Trophoblast cell (in vitro differentiated cells and primary cell): ENCODE measurements at places on chromosomes 16 and 17.

DNA sequence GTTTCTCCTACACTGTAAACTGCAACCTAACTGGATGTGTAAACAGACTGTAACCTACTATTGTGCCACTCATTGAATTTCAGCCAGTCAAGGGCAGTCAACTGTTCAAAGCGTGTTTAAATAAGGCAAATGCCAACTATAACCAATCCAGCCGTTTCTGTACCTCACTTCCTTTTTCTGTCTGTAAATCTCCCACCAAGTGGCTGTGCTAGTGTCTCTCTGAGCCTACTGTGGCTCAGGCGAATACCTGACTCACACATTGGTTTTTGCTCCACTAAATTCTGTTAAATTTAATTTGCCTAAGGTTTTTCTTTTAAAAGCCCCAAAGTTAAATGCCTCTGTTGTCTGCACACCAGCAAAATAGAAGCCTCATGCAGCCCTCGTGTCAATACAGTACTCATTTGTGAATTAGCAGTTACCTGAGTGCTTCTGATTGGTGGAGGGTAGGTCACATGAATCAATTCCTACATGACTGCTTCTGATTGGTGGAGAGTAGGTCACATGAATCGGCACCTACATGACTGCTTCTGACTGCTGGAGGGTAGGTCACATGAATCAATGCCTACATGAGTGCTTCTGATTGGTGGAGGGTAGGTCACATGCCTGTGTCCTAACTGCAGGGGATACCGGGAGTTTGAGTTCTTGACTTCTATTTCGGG lies 31.1 kb upstream of the CCR7 start:
- DNase-seq: peak; percentile 73

GRCh38 chr17:61878984-61879612 lies 15.8 kb upstream of the BRIP1 start:
- DNase-seq: peak; percentile 58

GRCh38 chr16:83530293-83530692 lies 277.5 kb upstream of the HSBP1 start:
- no peak for DNase-seq

DNA sequence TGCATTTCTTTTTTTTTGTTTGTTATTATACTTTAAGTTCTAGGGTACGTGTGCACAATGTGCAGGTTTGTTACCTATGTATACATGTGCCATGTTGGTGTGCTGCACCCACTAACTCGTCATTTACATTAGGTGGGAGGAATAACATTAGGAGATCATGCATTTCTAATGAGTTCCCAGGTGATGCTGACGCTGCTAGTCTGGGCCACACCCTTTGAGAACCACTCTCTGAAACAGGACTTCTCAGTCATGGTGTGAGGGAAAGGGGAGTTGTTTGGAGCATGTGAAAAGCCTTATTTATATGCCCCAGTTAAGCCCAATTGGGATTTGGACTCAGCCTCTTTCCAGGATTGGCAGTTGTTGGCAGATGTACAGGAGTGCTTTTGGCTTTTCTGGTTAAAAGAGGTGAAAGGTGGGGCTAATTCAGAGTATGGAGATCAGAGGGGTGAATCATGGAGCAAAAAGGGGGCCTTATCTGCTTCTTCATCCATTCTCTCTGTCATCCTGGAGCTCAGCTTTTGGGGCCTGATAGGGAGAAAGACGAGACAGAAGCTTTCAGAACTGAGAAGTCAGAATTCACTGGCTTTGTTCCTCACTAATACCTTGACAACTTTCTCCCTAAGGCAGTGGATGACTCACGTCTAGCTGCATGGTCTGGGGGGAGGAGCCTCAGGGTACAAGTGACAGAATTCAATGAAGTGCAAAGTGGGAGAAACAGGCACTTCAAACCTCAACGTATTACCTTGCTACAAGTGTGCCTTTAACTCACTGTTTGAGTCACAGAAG lies 180.0 kb upstream of the CACNG3 start:
- DNase-seq: peak; percentile 75

DNA sequence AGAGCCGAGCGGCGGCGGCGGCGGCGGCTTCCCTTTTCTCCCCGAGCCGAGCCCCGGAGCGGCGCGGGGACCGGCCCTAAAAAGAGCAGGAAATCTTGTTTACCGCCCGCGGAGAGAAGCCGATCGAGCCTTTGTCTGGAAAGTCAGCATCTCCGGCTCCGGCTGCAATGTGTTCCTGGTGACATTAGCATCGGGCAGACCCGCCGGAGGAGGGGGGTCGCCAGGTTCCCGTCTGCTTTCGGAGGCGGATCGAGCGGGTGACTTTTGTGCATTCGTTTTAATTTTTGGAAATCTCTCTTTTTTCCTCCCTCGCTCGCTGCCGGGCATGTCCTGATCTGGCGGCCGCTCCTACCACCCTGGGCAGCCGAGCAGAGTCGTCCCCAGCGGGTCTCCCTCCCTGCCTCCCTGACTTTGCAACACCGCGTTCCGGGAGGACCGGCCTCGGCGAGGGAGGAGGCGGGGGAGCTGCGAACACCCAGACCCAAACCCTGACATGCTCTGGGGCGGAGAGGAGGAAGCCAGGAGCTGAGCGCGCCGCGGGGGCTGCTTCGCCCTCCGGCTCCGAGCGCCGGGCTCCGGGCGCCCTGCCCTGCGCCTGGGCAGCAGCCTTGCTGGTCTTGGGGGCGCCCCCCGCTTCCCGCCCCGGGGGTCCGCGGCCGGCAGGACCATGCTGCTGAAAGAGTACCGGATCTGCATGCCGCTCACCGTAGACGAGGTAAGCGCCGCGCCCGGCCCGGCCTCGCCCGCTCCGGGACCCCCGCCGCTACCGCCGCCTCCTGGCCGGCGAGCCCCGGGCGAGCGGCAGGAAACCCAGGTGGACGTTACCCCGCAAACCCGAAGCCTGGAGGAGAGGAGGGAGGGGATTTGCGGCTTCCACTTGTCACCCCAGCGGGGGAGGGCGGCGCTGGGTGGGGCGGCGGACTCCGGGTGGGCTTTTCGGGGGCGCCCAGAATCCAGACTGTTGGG lies 690 bp downstream of the PITPNC1 start:
- peak; percentile 70 for DNase-seq

- no peak for DNase-seq
Measured at GRCh38 chr17:29242790-29243189, 3.9 kb upstream of the CRYBA1 start.

- DNase-seq: no peak
Measured at GRCh38 chr16:78094998-78095397, 4.5 kb upstream of the WWOX start.

GRCh38 chr17:57285701-57286100 lies 29.4 kb downstream of the MSI2 start:
- no peak for DNase-seq

GRCh38 chr17:6327007-6327406 lies 107.9 kb downstream of the AIPL1 start:
- no peak for DNase-seq

GRCh38 chr17:50585346-50585745 lies 24.8 kb downstream of the CACNA1G start:
- no peak for DNase-seq

DNA sequence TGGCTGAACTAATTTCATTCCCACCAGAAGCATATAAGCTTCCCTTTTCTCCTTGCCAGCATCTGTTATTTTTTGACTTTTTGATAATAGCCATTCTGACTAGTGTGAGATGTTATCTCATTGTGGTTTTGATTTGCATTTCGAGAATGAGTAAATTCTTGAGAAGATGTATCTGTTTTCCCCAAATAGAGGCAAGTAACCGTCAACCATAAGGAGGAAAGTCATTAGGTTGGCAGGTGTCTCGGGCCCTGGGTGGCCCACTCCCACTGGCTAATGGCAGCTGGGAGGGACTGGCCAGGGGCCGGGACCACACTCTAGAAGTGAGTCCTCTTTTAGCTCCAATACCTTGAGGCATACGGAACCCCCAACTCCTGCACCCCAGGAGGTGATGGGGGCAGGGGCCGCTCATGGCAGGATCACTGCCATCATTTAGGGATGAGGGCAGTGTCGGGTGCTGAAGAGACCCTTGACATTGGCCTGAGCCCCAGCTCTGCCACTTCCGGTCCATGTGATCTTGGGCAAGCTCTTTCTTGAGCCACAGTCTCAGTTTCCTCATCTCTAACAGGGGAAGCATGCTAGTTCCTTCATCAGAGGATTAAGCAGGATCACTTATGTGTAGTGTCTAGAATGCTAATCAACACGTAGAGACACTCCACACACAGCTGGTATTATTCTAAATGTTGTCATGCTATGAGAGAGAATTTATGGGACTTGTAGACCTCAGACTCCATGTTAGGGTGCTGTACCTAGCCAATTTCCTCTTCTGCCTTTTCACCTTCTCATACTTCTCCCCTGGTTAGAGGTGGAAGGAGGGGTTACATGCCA lies 44.3 kb downstream of the RGS9 start:
- DNase-seq: no peak

GRCh38 chr16:68798398-68798797 lies 44.9 kb upstream of the TANGO6 start:
- DNase-seq: no peak

DNA sequence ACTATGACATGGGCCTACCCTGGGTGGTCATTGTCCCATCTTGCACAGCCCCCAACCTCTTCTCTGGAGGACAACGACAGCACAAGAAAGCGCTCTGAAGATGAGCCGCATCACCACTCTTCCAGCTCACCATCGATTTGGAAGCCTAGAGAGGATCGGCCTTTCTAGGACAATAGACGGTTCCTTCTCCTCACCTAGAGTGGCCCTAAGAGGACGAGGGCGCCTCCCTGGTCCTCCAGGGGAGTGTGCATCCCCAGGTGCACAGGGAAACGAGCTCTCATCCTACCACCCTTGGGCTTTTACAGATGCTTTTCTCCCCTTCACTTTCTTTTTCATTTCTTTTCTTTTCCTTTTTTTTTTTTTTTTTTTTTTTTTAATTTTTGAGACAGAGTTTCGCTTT lies 20.3 kb upstream of the SLC52A1 start:
- DNase-seq: no peak

- peak; percentile 88 for DNase-seq
Measured at GRCh38 chr17:45147581-45148182, 593 bp upstream of the HEXIM1 start.

DNA sequence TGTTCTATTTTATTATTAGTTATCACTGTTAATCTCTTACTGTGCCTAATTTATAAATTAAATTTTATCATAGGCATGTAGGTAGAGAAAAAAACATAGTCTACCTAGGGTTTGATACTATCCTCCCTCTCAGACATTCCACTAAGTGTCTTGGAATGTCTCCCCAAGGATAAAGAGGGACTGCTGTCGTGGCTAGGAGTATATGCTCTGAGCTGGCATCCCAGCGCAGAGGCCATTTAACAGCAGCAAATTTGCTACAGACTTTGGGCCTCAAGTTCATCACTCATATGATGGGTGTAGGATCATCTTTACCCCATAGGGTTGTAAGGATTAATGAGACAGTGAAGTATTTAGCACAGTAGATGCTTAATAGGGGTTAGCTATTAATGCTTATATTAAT lies 56.7 kb downstream of the ZFHX3 start:
- DNase-seq: peak; percentile 47

DNA sequence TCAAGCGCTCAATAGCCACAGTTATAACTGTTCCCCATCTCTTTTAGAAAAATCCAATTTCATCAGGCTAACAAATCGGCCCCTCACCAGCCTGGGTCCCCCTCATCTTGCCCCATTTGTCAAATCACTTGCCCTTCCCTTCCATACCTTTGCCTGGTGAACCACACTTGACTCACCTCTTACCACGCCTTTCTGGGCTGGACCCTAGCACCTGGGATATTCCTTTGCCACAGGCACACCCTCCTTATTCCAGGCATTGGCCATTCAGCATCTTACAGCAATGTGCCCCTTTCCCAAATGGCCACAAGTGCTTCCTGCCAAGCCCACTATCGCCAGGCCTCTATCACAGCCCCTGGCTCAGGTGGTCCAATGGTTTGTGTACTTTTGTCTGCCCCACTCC lies 14.9 kb downstream of the CMTM4 start:
- DNase-seq: no peak

DNA sequence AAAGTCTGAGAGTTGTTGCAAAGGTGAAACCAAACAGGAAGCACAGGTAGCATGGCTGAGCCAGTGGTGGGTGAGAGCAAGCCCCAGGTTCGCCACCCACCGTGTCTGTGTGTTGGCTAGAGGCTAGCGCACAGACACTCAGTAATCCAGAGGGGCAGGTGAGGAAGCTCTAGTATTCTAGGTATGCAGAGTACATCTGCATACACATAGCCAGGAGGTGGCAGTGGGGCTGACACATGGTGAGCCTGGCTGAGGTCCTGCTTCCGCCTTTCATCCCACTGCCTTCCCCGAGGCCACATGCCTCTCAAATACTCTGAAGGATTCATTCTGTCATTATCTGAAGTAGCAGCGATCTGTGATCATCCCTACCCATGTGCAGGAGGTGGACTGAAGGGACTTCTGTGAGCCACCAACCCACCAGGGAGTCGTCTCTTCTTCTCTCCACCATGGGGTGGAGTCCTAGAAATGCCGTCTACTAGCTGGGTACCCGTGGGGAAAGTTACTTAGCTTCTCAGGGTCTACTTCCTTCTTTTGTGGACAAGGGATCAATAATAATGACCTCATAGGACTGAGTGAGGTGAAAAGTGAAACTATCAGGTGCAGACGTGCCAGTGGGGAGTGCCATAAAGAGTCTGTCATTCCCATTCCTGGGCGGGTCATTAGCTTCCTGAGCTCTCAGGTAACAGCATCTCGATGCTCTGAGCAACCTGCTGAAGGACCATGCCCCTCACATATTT lies 36.0 kb upstream of the ICAM2 start:
- DNase-seq: peak; percentile 93

DNA sequence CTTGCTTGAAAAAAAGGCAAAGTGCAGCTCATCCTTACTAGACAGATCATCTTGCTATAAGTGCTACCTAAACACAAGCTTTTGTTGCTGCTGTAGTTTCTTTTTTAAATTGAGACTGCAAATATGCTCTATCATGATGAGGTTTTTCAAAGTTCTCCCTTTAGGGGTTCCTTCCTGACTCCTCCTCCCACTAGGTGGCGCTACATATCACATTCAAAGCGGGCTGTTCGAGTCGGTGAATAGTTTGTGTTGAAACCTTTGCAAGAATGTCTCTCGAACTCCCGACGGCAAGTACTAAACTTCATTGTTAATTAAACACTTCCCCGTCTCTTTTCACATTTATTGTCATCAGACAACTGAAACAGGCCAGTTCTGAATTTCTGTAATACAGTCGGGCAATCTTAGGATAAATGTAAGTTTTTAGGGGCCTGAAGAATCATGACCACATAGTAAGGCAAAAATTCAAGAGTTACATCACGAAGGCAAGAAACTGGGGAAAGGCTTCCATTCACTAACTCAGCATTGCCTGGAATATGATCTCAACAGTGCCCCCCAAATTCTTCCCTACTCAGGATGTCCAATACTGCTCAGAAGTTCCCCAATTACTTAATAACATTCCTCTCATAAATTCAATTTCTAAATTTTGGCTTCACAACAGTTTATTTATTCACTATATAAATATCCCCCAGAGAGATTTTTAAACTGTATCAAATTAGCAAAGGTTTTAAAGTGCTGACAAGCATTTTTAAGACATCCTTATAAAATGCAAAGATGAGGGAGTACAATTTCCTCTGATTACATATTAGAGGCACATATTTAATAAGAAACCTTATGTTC lies 6.7 kb downstream of the HS3ST3A1 start:
- peak; percentile 68 for DNase-seq
